ENCODE measurements at places on chromosomes 2 and 18.
A peak's percentile ranks its signal among the peaks of the same experiment; 100 is the strongest.

DNA sequence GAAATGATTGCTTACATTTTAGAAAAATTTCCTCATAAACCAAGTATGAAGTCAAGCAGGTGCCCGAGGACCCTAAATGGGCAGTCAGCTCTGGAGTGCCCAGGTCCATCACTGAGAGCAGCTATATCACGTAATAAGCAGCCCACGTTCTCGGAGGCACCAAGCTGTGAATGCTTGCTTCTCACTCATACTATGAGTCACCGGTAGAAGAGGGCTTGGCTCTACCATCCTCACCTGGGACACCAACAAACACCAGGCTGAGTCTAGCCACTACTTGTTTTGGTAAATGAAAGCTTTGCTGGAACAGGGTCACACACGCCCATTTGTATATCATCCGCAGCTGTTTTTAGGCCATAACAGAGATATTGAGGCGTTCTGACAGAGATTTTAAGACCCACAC lies 207.5 kb downstream of the SEPTIN10 start:
- DNase-seq = no peak

- DNase-seq = no peak
These were observed 114.7 kb downstream of the DHRS9 start for GRCh38 chr2:169184074-169184473.

DNA sequence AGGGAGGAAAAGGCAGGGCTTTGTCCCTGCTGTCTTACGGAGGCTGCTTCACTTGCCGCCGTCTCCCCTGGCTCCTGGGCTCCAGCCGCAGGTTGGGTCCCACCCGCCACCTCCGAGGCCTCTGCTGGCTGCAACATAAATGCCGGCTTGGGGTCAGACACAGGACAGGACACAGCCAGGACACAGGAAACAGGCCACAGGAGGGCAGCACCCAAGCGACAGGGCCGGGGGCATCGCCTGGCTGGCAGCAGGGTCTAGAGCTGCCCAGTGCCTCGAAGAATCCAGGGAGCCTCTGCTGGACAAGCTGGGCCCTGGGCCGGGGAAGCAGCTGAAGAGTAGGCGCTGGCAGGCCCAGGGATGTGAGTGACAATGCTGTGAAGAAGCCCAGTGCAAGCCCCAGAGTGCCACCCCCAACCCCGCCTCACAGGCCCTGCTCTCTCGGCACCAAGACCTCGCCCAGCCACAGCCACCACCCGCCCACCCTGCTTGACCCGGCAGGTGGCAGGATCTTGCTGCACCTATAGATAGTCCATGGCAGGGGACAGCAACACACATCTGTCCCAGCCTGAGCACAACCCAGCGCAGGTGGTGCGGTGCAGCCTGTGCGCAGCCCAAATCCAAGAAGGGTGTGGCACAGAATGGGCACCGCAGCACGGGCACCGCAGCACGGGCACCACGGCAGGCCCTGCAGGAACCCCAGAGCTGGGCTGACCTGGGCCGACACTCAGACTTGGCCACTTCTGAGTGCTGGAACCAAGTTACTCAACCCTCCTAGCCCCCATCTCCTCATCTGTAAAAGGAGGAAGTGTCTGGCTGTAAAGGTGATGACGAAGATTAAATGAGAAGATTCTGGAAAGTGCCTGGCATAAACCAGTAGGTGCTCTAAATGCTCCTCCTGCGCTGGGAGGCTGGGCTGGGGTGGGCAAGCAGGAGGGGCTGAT lies 55.6 kb downstream of the BIN1 start:
- no peak for DNase-seq

DNA sequence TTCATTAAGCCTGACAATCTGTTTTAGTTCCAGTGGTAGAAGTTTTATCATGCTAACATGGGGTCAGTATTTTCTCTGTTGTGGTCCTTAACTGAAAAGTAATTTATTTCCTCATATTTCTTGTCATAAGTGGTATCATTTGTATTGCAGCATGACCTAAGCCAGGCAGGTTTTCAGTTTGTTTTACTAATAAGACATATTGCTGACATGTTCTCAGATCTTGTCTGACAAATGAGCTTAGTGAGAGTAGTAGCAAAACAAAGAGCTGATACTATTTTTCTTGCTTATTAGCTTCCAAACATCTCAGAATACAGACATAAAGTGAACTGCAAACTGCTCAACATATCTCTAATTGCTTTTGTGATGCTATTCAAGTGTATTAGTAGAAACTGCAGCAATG lies 293.6 kb downstream of the DSEL start:
- DNase-seq = no peak

DNA sequence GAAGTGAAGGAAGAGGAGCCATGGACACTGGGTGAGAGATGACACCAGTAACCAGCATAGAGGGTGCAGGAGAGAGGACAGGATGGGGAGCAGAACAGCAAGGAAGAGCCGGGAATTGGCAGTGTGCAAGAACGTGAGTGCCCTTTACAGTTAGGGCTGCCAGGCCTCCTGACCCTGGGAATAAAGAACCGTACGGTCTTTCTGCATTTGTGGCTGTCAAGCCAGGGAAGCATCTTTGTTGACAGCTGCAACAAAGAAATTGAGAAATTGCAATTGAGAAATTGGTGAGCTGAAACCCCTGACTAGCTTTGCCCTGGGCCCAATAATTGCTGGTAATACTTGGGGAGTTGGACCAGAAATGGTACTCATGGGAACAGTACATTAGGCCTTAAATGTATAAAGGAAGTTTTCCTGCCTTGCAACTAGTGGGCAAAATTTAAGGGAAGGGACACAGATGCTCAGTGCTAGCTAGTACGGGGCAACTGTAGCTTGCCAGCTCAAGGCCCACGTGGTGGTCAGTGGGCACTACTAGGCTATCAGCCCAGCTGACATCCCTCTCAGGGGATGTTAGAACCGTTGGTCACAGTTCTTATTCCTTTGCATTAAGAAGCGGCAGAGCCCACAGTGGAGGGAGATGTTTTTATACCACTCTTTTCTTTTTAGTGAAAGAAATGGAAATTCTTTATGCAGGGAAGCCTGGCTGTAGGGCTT lies 56.6 kb downstream of the KCTD18 start:
- no peak for DNase-seq

DNA sequence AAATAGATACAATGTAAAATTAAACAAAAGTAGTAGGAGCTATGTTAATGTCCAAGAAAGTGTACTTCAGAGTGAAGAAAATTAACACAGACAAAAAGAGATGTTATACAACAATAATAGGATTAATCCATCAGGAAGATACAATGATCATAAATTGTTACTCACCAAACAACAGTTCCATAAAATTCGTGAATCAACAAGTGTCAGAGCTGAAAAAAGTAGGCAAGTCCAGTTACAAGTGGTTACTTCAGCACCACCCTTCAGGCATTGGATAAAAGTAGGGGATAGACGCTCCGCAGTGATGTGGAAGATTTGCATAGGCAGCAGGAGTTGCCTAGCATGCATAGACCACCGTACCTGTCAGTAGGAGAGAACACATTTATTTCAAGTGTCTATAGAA lies 77.8 kb downstream of the ATP9B start:
- DNase-seq = no peak

DNA sequence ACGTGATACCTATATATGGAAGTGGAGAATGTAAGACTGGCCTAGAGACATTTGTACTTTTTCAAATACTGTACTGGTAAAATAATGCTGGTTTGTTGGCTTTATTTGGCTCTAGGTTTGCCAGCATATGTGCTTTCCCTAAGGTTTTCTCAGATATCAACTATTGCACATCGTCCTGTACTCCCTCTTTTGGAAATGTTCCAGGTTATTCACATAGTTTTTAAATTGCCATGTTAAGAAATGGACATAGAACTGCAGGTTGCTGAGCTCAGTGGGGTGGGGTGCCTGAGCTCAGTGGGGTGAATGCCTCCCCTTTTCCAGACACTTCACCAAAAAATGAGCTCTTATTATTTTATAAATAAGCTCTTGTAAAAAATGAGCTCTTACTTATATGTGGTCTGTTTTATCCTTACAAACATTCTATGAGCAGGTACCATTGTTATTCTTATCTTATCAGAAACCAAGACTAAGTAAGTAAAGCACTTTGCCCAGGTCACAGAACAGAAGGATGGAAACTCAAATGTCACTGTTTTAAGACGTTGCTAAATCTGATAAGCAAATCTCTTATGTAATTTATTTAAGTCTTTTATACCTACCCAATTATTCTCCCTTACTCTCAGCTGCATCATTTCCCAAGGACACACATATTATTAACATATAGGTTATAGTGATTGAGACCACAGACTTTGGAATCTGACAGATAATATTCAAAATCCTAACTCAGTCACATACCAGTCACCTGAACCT lies 99.0 kb downstream of the CPS1 start:
- DNase-seq = no peak

- DNase-seq = no peak
These were observed 176.6 kb upstream of the SKOR2 start for GRCh38 chr18:47427923-47428637.

GRCh38 chr18:14174706-14175085 lies 42.5 kb upstream of the ZNF519 start:
- DNase-seq = no peak

DNA sequence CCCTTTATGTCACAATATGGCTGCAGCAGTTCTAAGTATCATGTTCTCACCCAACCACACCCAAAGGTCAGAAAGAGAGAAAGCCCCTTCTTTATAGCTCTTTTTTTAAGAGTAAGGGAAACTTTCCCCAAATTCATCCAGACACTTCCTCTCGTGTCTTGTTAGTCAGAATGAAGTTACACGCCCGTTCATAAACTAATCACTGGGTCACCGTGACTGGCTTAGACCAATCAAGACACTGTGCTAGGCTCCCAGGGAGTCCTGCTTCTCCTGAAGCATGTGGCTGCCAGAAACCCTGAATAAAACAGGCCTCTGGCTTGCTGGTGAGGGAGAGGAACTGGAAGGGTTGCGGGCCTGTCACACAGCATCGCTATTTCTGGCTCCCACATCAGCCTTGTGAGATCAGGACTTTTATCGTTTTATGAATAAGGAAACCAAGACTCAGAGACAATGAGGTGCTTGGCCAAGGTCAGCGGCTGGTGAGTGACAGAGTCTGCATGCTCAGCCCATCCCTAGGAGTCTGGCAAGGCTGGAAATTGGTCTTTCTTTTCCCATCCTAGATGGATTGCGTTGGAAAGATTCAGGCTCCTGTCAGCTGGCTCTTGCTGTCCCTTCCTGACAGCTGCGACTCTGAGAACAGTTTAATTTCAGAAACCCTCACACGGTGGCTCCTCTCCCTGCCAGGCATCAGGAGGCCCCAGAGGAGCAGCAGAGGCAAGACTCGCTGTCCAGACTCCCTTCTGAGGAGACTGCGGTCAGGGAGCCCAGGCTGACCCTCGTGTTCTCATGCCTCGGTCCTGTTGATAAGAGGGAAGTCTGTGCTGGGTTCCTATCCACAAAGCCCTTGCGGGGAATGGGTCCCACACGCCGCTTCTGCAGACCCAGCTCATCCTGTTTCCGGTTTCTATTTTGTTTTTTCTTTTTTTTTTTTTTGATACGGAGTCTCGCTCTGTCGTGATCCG lies 104.5 kb upstream of the TAF1B start:
- peak; percentile 43 for DNase-seq

DNA sequence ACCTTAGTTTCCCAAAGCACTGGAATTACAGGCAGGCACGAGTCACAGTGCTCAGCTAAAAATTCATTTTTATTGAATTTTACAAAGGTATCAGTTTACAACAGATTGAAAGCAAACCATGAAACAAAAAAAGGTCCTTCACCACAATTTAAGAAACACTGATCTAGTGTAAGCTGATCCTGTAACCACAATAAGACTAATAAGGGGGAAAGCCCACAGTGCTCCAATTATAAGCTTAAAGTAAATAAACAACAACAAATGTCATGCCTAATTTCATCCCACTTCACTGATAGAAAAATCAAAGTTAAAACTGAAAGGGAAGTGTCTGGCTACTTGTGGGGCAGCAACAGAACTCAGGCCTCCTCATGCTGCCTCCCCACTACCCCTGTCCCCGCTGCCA lies 49.2 kb downstream of the ICA1L start:
- DNase-seq = no peak

DNA sequence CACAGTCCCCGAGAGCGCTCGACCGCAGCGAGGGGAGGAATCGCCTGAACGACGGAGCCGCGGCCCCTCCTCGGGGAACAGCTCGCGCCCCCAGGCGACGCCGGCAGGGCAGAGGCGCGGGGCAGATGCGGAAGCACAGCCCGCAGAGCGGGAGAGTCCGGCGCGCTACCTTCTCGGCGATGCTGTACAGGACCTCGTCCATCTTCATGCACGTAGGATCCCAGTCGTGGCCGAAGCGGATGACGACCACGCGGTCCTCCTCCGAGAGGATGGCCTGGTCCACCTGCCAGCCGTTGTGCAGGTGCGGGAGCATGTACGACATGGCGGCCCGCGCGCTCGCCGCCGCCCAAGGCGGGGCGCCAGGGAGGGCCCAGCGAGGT lies 302 bp downstream of the TXNL4A start:
- peak; percentile 72 for DNase-seq

DNA sequence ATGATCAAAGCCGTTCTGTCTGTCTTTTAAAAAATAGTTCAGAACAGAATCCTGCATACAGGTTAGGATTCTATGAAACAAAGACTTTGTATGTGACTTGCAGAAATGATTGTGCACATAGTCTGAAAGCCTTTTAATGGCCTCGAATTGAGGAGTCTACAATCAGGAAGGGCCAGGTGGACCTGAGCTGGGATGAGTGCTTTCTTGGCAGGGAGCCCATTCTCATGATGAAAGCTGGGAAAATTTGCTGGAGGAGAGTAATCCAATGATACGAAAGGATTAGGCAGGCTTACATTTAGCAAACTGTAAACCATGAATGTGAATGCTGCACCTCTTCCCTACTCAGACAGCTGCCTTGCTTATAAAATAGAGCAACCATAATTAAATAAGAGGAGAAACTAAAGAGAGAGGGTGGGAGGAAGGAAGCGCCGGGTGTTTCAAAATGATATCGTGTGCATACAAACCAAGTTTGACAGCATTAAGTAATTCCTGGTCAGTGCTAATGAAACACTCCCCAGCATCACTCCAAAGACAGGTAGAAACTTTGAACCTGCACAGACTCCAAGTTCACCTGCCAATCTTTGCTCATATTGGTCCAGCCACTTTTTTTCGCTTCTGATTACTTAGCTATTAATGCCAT lies 23.7 kb upstream of the CXCR4 start:
- DNase-seq = no peak

GRCh38 chr18:63315131-63315662 lies 4.4 kb downstream of the BCL2 start:
- no peak for DNase-seq

- no peak for DNase-seq
These were observed 170.8 kb downstream of the SUCLG1 start for GRCh38 chr2:84288293-84288692.

GRCh38 chr2:239973386-239973785 lies 51.8 kb downstream of the NDUFA10 start:
- DNase-seq = no peak

GRCh38 chr2:127485051-127485693 lies 41.1 kb downstream of the IWS1 start:
- DNase-seq = no peak

- DNase-seq = no peak
These were observed 85.5 kb downstream of the HDAC4 start for GRCh38 chr2:239315308-239315707.

DNA sequence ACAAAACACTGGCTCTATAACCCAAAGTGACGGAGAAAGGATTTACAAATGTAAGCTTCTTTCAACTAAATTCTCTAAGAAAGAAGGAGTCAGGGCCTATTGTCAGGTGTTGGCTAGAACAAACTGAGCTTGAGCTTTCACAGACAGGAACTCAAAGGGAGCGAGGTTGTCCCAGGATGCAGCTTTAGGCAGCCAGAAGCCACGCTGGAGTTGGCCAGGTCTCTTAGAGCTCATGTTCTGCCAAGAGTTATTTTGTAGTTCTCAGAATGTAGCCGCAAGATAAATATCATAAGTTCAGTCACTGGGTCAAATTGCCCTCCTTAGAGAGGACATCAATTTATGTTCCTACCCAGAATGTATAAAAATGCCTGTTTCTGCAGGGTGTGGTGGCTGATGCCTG lies 54.1 kb upstream of the GREB1L start:
- DNase-seq = no peak

Data from activated CD4-positive, alpha-beta T cell treated with anti-CD3 and anti-CD28 coated beads for 48 hours (primary cell).